CD4-positive, alpha-beta T cell treated with Interleukin-15 for 1 hour (primary cell): ENCODE measurements at places on chromosomes 5 and 9.

- DNase-seq, result no peak
Observed at GRCh38 chr5:163585206-163585605, 79.8 kb downstream of the MAT2B start.

DNA sequence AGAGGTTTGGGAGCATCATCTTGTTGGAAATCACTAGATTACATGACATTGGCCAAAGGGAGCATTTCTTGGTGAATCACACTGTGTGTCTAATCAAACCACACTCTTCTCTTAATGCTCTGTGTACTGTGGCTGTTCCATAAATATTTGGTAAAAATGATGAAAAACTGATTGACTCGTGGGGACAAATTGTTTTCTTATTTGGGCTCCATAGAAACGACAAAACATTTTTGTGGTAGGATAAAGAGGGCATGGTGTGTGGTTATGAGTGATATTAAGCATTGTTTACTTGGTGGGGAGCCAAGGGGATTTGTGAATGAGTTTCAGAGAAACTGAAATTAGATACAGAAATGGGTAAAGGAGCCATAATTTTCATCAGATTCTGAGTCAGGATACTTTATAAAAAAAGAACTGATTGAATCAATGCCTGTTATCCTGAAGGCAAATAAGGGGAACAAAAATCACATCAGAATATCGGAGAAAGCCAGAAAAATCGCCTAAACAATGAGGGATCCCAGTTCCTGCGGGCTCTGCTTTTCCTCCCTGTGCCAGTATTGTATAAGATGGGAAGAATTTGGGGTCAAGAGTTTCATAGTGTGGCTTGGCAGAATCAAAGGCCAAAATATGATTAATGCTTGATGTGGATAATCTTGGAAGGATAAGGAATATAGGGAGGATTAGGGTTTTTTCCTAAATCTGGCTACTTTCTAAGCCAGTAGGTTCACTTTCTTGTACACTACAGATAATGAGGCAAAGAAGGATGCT is 33.3 kb downstream of the FBXL7 start:
- DNase-seq, result no peak

DNA sequence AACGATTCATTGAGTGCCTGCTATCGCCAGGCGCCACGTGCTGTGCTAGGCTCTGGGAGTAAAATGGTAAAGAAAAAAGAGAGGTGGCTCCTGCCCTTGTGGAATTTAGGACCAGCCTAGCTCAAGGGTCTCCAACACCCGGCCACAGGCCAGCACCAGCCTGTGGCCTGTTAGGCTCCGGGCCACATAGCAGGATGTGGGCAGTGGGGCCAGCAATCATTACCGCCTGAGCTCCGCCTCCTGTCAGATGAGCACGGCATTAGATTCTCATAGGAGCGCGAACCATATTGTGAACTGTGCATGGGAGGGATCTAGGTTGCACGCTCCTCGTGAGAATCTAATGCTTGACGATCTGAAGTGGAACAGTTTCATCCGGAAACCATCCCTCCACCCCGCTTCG is 1.5 kb downstream of the RMRP start:
- DNase-seq, result no peak

GRCh38 chr5:143843461-143843860 is 31.5 kb downstream of the HMHB1 start:
- DNase-seq, result no peak

- no peak for DNase-seq
Observed at GRCh38 chr5:173962436-173962972, 26.5 kb upstream of the C5orf47 start.

GRCh38 chr5:160289721-160290120 is 22.6 kb downstream of the CCNJL start:
- no peak for DNase-seq

DNA sequence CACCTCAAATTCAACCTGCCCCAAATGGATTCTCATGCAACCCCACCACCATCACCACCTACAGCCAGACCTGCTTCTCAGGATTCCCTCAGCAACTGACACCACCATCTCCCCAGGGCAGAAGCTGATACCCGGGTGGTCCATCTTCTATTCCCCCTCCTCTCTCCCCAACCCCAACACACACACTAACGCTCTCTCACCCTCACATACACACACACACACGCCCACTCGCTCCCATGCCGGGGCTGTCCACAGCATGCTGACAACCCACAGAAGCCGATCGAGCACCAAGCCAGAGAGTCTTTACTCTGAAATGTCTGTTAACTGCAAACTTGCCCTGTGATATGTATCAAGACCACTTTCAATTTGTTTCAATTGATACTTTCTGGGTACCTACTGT is 28.4 kb downstream of the B4GALT1 start:
- DNase-seq, result no peak

DNA sequence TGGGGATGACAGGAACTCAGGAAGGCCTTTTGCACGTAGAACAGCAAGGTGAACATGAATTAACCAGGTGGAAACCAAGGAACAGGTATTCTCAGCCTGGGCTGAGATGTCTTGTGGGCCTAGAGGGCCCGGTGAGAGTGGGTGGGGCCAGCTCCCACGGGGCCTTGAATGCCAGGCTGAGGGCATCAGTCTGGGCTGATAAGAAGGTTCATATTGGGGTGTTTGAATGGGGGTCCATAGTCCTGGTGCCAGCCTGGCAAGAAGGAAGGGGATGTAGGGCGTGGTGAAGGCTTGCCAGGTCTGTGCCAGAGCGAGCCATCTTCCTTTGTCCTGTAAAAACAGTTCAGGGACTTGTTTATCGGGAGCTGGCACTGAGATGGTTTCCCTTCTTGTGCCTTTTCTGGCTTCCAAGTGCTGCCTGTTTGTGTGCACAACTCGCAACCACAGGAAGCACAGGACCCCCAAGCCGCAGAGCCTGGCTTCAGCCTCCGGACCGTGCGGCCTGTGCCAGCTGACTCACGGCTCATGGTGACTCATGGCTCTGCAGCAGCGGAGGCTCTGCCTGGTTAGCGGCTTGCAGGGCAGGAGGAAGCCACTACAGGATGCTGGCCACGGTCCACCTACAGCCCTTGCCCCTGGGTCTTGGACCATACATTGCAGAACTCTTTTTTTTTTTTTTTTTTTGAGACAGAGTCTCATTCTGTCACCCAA is 2.4 kb downstream of the CARD19 start:
- peak; percentile 86 for DNase-seq

- peak; percentile 23 for DNase-seq
Observed at GRCh38 chr5:14745753-14746152, 81.2 kb downstream of the OTULIN start.

GRCh38 chr5:119943148-119943547 is 313.8 kb downstream of the FAM170A start:
- no peak for DNase-seq
